NCI-H1105 treated with DMSO at 0.1 percent for 48 hours (cell line): ENCODE measurements at places on chromosomes 16 and 17.

- no peak for DNase-seq
Measured at GRCh38 chr17:45143767-45144198, 4.5 kb upstream of the HEXIM1 start.

DNA sequence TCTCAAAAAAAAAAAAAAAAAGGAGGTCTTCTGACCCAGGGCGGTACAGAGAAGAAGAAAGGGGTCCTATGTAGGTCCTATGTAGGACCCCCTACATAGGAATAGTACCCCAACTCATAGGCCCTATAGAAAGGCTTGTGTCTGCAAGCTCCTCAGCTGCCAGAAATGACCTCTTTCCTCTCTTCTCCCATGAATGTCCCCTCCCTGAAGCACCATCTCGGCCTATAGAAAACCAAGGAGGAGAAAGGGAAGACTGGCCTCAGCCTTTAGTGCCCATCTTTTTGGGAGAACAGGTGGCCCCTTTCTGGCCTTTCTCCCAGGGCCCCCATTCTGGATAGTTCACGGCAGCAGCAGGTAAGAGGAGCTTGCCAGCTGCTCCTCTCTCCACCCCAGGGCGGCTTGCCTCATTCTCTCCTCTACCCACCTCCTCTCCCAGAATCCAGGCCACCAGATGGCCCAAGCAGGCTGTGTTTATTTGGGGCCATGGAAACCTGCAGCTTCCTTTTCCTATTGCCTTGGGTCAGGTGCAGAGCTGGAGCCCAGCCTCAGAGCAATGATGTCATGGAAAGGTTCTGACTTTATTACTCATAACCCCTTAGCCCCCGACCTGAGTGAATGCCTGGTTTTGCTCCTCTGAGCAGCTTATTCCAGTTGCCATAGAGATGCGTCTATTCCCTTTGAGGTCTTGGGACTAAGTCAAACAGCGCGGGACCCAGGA lies 1.6 kb upstream of the MRPL58 start:
- DNase-seq: no peak

DNA sequence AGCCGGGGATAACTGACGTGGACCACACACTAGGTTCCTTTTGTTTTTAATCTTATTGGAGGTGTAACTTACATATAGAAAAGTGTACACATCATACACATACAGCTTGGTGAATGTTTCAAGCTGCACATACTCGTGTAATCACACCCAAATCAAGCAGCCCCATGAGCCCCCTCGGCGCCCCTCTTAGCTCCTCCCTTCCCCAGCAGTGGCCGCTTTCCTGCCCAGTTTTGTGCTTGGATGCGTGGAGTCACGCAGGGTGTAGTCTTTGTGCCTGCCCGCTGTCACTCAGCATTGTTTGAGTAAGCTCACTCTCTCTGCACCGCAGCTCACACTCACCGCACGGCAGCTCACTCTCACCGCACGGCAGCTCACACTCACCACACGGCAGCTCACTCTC lies 151.7 kb upstream of the CHMP6 start:
- DNase-seq: no peak

DNA sequence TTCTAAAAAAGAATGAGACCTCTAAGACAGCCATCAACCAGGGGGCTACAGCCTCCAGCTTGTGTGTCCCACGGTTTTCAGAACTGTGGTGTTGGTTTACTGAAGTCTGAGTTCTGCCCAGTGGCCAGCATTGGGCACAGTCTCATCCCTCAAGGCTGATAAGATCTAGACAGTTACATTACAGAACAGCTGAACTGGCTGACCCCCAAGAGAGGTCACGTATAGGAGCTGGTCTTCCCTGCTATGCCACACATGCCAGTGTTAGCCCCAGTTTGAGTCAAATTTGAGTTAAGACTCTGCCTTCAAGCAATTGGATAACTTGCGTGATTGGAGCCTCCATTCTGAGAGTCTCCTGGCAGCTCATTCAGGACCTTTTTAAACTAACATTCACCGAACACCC lies 14.8 kb upstream of the NUP93 start:
- DNase-seq: no peak

DNA sequence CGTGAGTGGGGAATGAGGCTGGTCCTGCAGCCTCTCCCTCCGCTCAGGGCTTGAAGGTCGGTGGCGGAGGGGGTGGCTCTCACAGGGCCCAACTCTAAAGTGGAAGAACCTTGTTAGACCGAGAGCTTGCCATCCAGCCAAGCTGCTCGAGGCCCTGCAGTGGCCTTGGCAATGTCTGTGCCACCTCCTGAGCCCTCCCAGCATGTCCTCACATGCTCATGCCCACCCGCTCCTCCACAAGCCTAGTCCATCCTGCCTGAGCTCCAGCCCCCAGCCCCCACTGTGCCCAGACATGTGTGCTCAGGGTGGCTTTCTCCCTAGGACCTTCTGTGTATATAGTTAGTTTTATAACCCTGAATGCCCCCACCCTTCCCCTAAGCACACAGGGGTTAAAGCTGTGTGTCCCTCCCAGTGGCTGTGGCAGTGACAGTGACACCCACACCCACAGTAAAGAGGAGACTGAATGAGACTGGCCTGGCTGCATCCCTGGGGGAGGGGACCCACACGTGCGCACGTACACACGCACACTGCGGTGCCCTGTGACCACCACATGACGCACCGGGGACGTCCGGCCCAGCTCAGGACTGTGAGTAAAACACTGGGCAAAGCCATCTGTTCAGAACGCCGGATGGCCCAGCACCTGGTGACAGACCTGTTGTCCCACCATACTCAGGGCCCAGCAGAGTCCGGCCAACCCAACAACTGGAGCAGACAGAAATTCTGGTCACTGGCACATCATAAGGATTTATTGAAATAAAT lies 15.6 kb downstream of the PDK2 start:
- no peak for DNase-seq

DNA sequence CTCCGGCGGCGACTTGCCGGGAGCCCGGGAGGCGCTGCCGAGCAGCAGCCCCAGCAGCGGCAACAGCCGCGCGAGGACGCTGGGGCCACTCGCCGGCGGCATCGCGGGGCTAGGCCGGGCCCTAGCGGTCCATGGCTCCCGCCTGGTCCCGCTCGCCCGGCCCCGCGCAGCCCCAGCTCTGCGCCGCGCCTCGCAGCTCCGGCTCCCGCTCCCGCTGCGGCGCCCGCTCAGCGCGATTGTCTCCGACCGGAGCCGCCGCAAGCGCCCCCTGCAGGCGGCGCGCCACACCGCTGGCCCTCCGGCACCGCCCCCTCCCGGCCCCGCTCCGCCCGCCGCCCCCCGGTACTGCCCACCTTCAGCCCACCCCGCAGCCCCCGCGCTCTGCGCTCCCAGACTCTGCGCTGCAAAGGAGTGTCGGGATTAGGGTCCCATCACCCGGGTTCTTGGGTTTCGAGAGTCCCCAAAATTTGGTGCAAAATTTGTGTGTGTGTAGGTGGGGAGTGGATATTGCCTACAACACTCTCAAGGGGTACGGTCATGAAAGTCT lies at the start of gene FAM171A2:
Gene FAM171A2, minus strand, starts transcription at position 241 of the 547 bp plus-strand sequence. Its CDS starts 139 bp downstream, at position 102.
- DNase-seq: peak; percentile 47

GRCh38 chr17:15220785-15221184 lies 44.3 kb downstream of the PMP22 start:
- no peak for DNase-seq

DNA sequence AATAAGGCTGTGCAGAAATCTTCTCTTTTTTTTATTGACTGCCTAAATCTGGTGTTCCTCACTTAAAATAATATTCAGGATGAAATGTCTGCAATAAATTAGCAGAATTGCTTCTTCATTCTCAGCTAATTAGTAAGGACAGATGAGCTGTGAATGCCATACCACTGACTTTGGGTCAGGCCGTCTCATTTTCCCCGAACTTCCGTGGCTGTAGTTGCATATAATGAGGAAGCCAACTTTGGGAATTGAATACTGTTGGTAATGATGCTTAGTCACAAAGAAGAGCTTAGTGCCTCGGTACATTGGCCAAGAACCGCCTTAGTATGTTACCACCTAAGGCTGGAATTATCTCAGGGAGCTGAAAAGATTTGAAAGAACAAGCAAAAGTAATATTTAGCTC lies 47.6 kb downstream of the NUP93 start:
- DNase-seq: no peak

DNA sequence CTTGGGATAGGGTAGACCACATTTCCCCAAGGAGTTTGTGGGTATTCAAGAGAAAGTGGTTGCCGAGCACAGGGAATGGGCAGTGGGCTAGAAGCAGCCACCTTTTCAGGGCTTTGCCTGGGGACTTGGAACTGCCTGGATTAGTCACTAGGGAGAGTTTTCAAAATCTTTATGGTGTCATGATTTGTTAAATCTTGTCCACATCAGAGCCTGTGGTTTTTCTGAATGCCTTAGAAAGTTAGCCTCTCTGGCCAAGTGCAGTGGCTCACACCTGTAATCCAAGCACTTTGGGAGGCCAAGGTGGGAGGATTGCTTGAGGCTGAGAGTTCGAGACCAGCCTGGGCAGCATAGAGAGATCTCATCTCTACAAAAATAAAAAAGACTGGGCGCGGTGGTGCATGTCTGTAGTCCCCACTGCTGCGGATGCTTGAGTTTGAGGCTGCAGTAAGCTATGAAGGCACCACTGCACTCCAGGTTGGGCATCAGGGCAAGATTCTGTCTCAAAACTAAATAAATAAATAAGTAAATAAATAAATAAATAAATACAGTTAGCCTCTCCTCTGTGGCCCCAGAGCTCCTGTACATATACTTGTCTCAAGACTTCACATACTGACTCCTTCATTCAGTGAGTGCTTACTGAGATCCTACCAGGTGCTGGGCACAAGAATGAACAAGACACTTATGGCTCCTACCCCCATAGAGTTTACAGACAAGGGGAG lies 76.3 kb upstream of the HNF1B start:
- DNase-seq: no peak

- no peak for DNase-seq
Measured at GRCh38 chr17:28759256-28759865, 15.6 kb downstream of the TRAF4 start.

DNA sequence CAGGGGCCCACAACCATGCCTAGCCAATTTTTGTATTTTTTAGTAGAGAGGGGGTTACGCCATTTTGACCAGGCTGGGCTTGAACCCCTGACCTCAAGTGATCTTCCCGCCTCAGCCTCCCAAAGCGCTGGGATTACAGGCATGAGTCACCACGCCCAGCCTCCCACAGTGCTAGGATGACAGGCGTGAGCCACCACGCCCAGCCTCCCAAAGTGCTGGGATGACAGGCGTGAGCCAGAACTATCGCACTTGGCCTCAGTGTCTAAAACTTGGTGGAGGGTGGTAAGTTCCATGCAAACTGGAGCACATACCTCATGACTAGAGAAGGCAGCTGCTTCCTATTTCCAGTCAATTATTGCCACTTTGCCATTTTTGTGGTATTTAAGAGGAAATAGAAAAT lies 7.1 kb downstream of the HSD17B2 start:
- DNase-seq: no peak

DNA sequence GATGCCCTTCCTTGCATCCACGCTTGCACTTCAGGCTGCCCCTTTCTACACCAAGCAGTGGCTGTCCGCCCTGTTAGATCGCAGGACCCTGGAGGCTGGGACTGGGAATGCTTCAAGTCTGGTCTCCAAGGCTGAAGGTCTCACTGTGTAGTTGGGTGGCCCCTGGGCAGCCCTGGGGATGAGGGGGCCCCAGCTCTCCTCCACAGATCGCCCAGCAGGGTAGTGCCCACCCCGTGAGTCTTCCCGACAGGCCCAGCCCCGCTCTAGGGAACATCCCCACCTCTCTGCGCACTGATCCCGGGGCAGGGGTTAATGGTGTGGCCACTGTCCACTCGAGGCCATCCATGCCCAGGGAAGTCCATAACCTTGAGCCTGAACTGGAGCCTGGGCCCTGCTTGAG lies 10.3 kb downstream of the ZNF213 start:
- DNase-seq: no peak

DNA sequence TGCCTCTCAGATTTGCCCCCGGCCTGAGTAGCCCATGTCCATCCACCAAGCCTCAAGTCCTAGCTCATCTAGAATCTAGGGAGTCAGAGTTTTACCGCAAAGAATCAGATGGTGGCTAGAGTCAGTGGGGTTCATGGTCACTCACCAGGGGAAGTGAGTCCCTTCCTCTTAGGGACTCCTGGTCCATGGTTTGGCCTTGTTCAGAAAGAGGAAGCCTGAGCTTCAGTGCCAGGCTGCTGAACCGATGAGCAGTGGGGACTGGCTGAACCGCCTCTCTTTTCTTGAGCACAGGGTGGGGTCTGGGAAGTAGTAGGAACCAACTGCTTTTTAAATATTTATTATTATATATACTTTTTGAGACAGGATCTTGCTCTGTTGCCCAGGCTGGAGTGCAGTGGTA lies 160.3 kb downstream of the NTN1 start:
- no peak for DNase-seq

- no peak for DNase-seq
Measured at GRCh38 chr17:12826431-12826830, 37.1 kb downstream of the ARHGAP44 start.

DNA sequence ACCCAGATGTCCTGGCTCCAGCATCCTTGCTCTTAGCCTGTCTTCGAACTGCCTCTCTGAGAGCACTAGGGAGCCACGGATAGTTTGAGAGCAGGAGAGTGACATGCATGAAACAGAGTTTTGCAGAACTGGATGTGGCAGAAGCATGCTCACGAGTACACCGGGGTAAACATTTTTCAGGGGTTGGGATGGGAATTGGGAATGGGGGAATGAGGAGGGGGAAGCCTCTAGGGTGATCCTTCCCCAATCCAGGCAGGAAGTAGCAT lies 34.2 kb upstream of the CIBAR2 start:
- no peak for DNase-seq

GRCh38 chr17:44602390-44602789 lies 45.1 kb downstream of the FZD2 start:
- peak; percentile 27 for DNase-seq

- DNase-seq: no peak
Measured at GRCh38 chr17:82014432-82014831, 8.2 kb downstream of the CENPX start.

DNA sequence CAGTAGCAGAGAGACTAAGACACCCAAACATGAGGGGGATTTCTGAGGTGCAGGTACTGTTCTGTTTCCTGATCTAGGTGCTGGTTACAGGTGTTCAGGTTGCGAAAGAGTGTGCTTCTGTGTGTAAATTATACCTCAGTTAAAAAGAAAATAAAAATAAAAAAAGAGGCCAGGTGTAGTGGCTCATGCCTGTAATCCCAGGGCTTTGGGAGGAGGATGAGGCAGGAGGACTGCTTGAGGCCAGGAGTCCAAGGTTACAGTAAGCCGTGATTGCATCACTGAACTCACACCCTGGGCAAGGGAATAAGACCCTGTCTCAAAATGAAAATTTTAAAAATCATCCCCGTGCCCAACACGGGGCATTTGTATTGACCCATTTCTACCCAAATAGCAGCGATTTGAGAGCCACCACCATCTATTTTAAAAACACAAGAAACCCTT lies 3.2 kb upstream of the DCAF7 start:
- no peak for DNase-seq

- DNase-seq: no peak
Measured at GRCh38 chr17:40528692-40529417, 27.4 kb upstream of the TNS4 start.
